ENCODE measurements at places on chromosomes 2 and 18.

DNA sequence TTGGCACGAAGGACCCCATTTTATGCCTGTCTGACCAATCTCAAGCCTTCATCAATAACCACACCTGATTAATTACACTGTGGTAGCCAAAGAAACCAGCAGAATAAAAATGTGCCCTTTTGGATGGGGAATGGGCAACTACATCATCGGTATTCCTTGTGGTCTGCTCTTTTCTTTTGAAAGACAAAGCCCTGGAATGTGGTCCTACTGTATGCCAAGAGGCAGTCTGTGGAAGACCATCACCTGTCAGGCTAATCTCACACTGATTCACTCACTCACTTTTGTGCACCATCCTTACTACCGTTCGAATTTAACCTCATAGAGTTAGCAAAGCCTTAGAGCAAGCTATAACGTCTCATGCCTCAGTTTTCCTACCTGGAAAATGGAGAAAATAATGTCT lies 275.2 kb upstream of the LRRTM1 start:
- no peak for DNase-seq

- DNase-seq: peak; percentile 92
Observed at GRCh38 chr2:28390241-28390745, 2.4 kb upstream of the FOSL2 start.

DNA sequence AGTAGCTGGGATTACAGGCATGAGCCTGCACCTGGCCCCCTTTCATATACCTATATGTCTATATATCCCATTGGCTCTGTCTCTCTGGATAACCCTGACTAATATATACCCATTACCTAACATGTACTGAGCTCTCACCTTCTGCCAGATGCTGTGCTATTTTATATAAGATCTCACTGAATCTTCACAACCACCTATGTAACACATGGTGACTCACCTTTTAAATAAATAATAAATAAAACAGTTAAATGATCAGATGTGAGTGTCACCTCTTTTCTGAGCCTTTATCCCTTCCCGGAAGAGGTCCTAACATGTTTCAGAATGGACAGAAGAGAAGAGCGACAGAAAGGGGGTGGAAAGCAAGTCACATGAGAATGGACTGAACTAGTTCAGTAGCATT lies 123.1 kb downstream of the SPIRE1 start:
- DNase-seq: no peak

DNA sequence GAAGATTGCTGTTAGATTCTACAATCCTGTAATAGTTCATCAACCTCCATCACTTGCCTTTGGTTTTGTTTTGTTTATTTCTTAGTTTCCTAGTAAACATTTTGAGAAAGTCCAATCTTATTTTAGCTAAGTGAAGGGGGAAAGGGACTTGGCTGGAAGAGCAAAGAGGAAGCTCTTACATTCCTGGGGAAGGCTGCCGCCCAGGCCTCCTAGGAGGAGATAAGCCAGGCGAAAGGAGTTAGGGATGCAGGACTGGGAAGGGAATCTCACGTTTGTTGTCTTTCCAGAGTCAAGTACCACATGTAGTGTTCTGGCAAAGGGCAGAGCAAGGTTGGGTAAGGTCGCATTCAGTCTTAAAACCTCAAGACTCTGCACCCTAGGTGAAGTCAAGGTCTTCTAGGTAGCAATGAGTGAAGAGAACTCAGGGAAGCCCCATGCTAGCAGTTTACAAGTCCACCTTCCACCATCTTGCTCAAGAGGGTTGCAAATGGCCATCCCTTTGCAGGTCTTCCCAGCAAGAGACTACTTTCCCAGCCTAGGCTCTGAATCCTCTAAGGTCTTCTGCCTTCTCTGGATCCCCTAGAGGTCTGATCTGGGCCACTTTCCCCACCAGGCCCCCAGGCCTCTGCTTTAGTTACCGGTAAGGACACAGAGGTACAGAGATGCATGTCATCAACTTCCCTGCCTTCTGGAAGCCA lies 320.7 kb downstream of the CYP26B1 start:
- no peak for DNase-seq

DNA sequence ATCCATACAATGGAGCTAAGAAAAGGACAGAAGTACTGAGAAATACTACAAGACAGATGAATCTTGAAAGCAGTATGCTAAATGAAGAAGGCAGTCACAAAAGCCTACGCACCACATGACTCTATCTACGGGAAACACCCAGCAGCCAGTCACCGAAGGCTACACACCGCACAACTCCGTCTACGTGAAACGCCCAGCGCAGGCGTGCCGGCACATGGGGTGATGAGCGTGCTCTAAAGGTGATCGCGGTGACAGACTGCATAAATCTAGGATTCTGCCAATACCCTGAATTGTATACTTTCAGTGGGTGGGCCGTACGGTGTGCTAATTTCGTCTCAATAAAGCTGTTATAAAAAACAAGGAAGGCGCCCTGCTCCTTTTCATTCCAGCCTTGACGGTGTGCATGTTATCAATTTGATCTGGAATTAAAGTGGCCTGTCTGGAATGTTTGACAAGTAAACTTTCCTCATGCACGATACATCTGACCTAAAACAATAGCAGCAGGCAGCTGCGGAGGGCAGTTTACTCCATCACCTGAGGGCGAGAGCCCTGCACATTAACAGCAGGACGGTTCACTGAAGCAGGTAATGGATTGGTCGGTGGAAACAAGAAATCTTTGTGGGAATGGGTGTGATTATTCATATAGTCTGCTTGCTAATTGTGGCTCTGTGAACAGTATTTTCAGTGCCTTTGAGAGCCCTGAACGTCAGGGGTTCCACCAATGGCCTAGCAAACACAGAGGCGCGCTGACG lies 86.2 kb upstream of the SALL3 start:
- DNase-seq: no peak

DNA sequence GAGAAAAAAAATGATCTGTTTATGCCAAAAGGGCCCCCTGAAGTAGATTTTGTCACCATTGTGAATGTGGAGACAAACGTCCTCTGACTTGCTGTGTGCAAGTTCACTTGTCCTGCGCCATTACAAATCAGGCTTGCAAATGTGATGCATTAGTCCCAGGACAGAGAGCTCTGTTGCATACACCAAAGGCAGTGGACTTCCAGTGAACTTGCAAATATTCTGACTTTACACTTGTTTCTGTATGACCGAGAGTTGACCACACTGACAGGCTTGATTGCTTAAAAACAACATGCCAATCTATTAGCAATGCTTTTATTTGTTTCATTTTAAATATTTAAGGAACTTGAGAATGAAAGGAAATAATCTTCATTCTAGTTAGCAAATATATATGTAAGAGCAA lies 293.2 kb downstream of the PLCL1 start:
- DNase-seq: no peak

DNA sequence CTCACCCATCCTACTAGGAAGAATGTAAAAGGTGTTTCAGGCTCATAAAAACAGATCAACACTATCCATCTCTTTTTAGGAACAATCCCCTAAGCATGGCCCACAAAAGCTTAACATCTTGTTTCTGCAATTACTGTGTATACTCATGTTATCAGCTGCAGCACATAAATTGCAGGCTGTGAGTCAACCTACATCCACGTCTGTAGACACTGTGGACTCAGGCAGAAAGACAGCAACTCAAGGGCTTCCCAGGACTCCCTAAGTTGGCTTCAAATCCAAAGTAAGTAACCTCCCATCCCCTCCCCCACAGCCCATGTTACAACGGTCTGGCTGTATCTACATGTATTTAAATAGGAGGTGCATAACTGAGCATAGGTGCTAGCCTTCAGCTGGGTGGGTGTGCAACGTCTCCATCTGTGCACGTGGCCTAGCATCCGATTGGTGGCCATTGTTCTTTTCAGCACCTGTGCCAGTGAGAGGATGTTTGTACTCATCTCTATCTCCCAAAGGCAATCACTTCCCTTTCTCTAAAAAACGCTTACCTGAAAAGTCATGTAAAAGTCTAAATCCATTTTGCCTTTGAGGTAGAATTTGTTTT lies 30.1 kb downstream of the UXS1 start:
- no peak for DNase-seq

Data from M059J (cell line).